ENCODE measurements at places on chromosomes 7 and 10.

GRCh38 chr7:121957626-121958025, 84.7 kb downstream of the PTPRZ1 start:
- no peak for DNase-seq

DNA sequence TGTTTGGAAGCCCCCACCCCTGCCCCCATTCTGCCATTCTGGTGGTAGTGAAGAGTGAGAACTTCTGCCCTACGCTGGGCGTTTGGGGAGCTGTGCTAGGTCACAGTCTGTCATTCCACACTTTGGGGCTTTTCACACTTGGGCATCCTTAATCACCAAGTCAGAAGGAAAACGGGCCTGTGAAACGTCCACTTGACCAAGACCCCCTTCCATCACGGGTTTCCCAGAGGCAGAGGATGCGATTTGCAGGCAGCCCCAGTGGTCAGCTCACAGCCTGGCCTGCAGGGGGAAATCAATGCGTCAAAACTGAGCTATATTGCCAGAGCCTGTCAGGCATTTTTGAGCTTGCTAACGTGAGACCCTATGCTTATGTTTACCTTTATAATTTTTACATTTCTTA, 663.3 kb upstream of the MGMT start:
- no peak for DNase-seq

- no peak for DNase-seq
Observed at GRCh38 chr7:137036768-137037167, 168.3 kb downstream of the CHRM2 start.

GRCh38 chr10:131178521-131179331, 132.8 kb downstream of the TCERG1L start:
- DNase-seq = no peak

GRCh38 chr7:130108809-130109208, 38.5 kb downstream of the KLHDC10 start:
- no peak for DNase-seq

GRCh38 chr10:35562427-35562826, 42.7 kb upstream of the GJD4 start:
- no peak for DNase-seq

DNA sequence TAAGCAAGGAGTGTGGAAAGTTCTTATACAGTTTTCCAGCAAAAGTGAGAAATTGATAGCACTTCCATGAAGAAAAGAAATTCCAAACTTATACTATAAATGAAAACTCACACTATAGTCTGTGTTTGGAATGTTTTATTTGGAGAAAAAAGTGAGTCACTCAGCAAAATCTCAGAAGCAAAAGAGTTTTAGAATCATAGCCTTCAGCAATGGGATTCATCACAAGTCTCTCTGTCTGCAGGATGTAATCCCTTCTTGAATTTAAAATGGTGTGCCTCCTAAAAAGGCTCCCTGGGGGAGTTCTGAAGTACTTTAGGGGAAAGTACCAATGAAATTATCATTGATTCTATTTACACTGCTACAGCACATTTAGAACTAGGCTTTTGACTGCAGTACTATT, 756.4 kb downstream of the XPNPEP1 start:
- no peak for DNase-seq

DNA sequence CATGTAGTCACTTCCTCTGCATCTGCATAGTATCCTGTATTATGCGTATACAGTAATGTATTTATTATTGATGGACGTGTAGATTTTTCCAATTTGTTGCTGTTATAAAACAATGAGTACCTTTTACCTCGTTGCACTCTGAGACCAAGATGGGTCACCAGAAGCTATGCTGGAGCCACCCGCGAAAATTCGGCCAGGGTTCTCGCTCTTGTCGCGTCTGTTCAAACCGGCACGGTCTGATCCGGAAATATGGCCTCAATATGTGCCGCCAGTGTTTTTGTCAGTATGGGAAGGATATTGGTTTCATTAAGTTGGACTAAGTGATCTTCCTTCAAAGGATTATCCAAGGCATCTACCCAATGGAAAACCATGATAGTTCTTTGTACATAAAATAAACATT, 1.0 kb downstream of the PSMC2 start:
- no peak for DNase-seq

DNA sequence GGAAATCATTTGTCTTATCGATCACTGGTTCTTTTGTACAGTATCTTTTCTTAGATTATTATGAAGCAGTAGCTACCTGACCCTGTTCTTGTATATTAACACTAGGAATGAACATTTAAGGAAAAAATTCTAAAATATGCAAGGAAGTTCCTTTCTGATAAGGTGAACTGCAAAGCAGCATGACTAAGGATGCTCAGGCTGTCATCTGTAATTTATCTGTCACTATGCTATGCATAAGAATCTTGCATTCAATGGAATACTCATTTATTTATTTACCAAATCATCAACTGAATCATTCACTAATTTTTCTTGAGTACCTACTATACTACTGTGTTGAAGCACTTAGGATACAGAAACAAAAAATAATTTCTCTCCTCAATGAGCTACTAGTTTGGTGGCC, 5.8 kb downstream of the GSDME start:
- no peak for DNase-seq

- DNase-seq = no peak
Observed at GRCh38 chr10:117609095-117609795, 66.7 kb downstream of the EMX2 start.

- DNase-seq = no peak
Observed at GRCh38 chr7:12588259-12588904, 17.9 kb downstream of the SCIN start.

DNA sequence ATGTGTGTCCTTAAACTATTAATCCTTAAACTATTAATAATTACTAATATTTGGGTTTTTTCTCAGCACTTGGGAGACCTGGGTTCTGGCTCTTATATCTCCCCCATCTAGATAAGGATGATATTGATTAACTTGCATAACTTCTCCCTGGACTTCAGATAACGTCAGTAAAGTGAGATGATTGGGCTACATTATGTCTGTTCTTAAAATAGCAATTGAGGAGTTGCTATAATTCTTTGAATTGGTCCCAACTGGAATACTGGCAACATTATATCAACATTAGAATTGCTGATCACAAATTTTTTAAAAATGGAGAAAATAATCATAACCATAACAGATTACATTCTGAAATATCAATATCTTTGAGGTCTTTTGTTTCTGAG, 1.9 kb downstream of the APBB1IP start:
- DNase-seq = no peak

DNA sequence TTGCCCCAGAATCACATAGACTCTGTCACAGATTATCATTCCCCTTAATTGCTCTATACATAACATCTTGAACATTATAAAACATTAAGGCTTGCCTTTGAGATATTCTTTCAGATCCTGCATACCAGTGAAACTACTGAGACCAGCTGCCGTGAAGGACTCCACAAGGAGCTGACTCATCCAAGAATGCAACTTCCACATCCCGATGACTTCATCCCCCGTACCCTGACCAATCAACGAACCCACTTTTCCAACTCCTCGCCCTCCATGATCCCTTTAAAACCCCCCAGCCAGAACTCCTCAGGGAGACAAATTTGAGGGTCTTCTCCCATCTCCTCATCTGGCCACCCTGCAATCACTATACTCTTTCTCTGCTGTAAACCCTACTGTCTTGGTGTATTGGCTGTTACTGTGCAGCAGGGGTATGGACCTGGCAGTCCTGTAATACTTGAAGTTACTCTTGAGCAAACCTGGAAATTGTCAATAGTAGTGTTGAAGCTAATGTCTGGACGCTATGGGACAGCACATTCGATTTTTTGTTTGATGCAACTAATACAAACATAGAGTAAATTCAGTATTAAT, 49.8 kb downstream of the HTR5A start:
- DNase-seq = no peak

DNA sequence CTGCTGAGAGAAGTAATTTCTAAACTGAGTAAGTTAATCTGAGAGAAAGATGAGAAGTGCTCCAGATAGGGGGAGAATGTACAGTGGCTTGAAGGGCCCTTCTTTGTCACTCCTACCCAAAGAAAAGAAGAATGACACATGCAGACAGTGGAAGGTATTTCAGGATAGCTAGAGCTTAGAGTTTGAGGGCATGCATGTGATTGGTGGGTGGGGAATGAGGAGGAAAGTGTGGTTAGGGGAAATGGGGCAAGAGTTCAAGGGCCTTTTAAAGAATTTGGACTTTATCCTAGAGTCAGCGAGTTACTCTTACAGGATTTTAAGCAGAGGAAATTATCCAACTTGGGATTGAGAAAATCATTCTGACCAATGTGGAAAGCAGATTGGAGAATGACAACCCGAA, 50.0 kb downstream of the ANLN start:
- no peak for DNase-seq

DNA sequence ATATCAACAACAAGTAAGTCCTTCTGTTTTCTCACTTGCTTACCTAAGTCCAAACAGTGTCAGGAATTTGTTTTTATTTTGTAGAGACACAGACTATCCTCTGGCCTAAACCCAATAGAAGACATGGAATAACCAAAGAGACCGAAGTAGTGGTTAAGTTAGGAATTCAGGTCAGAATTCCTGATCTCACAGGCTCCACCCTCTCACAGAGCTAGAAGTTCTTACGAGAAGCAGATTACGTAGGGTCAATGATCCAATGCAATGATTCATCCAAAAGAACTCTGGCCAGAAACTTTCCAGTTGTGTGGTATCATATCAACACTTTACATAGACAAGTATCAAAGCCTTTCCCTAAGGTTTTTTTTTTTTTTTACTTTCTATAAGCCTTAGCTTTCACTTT, 73.8 kb downstream of the IQUB start:
- no peak for DNase-seq

- DNase-seq = no peak
Observed at GRCh38 chr7:102992938-102993717, 80.3 kb downstream of the LRRC17 start.

DNA sequence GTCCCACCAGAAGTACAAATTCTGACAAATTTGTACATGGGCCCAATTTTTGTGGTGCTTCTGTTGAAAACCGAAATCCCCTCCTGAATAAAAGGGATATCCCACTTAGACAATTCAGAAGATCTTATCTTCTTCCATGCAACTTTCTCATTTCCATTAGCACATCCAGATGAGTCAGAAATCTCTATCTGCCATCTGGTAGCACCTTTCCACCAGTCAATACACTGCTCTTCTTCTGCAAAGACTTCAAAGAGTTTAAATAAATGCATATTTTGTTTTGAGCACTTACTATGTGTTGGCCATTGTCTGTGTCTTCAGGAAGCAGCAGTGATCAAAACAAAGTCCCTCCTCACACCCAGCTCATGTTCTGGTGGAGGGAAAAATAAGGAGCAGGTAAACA, 12.7 kb upstream of the KLF6 start:
- no peak for DNase-seq

DNA sequence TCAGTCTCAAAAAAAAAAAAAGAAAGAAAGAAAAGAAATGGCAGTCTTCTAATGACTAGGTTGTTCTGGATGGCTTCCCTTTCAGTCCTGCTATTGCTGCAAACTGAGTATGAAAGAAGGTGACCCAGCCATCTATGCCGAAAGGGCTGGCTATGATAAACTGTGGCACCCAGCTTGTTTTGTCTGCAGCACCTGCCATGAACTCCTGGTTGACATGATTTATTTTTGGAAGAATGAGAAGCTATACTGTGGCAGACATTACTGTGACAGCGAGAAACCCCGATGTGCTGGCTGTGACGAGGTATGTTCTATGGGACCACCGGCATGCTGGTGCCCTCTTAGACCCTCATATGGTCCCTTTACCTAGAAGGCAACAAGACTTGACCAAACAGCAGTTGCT, 41.3 kb downstream of the TES start:
- DNase-seq = no peak

GRCh38 chr7:274266-274665, 15.7 kb upstream of the FOXL3 start:
- DNase-seq = no peak

- DNase-seq = no peak
Observed at GRCh38 chr10:132593389-132593788, 55.8 kb downstream of the INPP5A start.

- DNase-seq = no peak
Observed at GRCh38 chr10:31584876-31585275, 265.9 kb downstream of the ZEB1 start.

- DNase-seq = no peak
Observed at GRCh38 chr7:34672430-34672829, 14.4 kb downstream of the NPSR1 start.

- no peak for DNase-seq
Observed at GRCh38 chr7:22672846-22673680, 53.9 kb upstream of the IL6 start.

DNA sequence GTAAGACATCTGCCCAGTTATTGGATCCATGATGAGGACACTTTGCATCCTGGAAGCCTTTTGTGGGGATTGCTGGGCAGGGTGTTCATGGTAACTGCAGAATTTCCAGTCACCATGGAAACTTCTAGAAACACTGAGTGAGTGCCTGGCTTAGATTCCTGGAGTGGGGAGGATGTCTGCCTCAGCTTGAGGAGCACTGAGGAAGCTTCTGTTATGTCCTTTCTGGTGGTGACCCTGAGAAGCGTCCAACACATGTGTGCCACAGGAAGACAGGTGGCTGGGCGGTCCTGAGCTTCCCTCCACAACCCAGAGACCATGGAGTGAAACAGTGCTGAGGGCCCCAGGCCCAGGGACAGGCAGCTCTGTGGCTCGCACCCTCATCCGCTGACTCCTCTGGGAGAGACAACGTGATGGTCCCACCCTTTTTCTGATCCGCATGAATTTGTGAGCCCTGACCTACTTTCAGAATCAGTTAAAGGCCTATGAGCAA, 191.8 kb upstream of the CXCL12 start:
- DNase-seq = no peak

DNA sequence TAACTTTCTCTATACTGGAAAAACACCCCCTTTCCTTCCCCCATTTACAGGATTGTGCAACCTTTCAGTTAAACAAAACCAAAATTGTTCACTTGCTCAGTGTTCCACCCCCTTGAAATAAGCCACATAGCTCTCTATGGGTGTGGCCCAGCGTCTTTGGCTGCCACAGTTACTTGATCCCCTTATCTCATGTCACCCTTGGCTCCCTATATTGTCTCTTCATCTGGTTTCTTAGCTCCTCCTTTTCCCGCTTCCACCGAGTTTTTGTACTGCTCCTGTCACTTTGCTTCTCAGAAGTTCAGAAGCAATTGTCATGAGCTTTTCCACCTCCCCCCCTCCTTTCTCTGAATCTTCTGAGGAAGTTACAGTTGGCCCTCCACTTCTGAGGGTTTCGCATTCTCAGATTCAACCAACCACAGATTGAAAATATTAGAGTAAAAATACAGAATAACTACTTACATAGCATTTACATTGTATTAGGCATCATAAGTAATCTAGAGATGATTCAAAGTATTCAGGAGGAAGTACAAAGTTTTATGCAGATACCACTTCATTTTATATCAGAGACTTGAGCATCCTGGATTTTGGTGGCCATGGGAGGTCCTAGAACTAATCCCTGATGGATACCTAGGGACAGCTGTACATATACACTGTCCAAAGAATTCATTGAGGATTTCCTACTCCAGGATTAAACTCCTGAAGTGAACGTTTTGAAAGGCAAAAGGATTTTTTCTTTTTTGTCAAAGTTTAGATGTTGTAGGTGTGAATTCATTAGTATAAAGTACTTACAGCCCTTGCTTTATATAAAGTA, 60.4 kb downstream of the ADD3 start:
- DNase-seq = peak; percentile 43

DNA sequence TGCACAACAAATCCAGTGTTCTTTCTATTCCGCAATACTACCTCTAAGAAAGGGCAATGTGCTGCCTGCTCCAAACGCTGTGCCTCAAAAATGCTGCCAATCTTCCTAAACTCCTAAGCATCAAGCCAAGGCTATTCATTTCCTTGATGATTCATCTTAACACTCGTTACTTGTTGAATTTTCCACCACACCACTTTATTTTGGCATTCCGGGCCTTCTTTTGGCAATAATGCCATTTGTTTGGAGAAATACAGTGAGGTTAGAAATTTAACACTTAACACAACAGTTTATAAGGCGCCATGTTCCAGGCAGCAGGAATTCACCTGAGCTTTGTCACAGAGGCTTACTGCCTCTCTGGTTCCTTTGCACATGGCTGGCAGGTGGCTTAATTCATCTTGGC, 82.6 kb upstream of the ABCB5 start:
- DNase-seq = no peak
